ENCODE measurements at places on chromosomes 3 and 15.

- DNase-seq = no peak
These were observed 54.6 kb downstream of the SPRED1 start for GRCh38 chr15:38307251-38307650.

DNA sequence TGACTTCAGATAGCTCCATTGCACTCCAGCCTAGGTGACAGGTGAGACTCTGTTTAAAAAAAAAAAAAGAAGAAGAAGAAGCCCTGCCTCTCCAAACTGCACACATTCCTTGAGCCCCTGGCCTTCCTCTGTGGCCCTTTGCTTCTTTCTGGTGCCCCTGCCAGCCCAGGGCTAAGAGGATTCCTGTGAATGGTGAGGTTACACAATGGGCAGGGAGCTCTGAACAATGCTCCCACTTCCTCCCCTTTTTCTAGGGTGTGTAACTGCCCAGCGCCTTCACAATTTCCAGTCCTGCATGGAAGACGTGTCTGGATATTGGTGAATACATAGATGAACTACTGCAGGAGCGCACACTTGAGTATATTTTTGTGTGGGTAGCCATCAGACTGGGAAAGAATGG is 3.6 kb upstream of the AMOTL2 start:
- DNase-seq = no peak

GRCh38 chr3:152291649-152292066 is 22.9 kb downstream of the MBNL1 start:
- DNase-seq = no peak

- DNase-seq = no peak
These were observed 795.1 kb upstream of the ARPP21 start for GRCh38 chr3:34844323-34844620.

DNA sequence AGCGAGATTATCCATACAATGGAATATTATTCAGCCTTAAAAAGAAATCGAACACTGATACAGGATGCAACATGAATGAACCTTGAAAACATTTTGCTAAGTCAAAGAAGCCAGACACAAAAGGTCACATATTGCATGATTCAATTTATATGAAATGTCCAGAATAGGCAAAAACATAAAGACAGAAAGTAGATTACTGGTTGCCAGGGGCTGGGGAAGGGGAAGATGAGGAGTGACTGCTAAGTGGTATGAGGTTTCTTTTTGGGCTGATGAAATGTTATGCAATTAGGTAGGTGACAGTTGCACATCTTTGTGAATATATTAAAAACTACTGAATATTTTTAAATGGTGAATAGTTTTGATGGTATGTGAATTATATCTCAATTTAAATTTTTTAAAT is 38.3 kb downstream of the LRRFIP2 start:
- no peak for DNase-seq

- DNase-seq = no peak
These were observed 6.9 kb downstream of the NCEH1 start for GRCh38 chr3:172704001-172704400.

DNA sequence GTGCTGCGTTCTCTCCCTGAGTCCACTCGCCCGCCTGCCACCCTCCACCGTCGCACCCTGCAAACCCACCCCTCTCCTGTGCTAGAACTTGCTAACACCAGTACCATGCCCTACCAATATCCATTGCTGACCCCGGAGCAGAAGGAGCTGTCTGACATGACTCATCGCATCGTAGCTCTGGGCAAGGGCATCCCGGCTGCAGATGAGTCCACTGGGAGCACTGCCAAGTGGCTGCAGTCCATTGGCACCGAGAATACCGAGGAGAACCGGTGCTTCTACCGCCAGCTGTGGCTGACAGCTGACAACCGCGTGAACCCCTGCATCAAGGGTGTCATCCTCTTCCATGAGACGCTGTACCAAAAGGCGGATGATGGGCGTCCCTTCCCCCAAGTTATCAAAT is 4.9 kb upstream of the ALAS1 start:
- DNase-seq = no peak

- no peak for DNase-seq
These were observed 119.2 kb downstream of the LRIG1 start for GRCh38 chr3:66381626-66382025.

DNA sequence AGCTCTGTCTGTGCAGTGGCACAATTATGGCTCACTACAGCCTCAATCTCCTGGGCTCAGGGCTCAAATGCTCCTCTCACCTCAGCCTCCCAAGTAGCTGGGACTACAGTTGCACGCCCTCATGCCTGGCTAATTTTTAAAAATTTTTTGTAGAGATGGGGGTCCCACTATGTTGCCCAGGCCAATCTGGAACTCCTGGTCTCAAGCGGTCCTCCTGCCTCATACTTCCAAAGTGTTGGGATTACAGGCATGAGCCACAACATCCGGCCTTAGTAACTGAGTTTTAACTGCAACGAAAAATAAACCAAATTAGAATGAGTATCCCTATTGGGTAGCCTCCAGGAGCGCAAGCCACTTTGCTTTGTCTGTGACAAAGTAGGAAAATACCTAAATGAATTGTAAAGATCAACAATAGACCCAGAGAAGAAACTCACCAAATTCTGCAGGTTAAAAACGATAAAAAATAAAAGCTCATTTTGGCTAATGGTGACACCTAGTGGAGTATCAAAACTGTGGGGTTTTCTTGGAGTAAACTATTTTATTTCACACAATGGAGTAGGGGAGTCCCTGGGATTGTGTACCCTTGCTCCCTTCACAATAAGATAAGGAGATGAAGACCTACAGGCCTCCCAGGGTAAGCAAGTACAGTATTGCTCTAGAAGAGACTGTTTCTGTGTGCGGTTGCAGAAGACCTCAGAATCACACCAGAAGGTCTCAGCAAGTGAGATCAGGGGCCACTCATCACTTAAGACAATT is 21.0 kb upstream of the CA12 start:
- DNase-seq = peak; percentile 30

GRCh38 chr3:52435246-52436101 is 9.4 kb downstream of the SEMA3G start:
- DNase-seq = no peak

DNA sequence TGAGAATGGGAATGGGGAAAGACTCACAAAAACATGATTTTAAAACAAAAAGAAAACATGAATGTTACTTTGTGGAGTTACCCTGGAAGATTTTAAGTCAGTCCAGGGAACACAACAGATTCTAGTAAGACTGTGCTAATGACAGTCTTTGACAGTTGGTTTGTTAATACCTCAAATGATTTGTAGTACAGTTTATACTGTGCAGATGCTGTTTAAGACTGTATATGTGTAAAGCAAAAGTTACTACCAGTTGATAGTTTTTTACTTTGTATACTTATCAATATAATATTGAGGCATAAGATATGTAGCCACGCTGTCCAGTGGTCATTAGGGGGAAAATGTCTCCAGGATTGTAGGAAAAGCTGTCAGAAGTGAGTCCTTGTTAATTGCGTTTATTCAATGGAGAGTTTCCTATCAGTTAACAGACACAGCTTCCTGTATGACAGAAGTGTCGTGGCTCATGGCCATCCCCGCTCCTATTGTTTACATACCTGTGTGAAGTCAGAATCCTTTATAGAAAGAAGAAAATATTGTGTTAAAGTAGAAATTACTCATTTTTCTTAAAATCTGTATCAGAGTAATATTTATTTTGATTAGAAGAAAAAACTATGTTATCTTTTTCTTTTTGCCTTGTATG is 36.0 kb downstream of the NKIRAS1 start:
- DNase-seq = no peak

DNA sequence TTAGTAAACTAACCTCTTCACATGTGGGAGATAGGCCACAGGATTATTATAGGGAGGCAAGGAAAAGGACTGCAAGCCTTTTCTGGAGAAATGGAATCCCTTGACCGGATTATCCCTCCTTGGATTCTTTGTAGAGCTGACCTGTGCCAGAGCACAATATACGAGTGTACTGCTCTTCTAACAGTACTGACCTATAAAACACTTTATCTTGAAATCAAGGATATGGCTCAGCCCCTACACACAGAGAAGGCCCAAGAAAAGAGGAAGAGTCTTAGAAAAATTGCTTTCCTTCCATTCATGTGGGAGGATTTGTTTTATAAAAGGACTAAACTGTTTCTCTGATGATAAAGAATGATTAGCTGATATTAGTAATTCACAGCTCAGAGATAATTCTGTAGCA is 42.2 kb downstream of the DMXL2 start:
- DNase-seq = no peak

GRCh38 chr3:18937574-18937973 is 210.7 kb upstream of the KCNH8 start:
- peak; percentile 2 for DNase-seq

GRCh38 chr15:32694222-32694983 is 23.4 kb upstream of the GREM1 start:
- DNase-seq = no peak

GRCh38 chr3:46692566-46692990 is 901 bp downstream of the ALS2CL start:
- DNase-seq = no peak

DNA sequence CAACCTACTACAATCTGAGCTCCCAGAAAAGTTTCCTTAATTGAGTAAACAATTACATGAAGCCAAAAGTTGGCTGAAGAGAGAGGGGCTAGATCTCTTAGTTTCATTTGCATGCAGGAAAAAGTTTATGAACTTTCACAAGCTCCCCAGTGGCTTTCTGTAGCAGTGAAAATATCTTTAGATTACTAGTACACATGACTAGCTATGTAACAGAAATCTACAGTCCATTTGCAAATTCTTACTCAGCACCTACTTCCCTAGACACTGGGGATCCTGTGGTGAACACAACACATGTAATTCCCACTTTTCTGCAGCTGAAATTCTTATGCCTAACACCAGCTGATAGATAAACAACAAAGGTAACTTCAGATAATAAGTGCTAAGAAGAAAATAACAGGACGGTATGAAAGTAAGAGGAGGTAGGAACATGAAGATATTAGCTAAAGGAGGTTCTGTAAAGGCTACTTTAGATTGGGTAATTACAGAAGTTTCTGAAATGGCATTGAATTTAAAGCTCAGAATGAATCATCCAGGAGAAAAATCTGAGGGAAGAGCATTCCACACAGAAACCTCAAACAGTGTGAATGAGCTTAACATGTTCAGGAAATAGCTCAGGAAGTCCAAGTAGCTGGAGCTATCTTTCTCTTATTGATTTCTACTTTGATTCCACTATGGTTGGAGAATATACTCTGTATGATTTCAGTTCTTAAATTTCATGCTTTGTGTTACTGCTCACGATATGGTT is 204.8 kb downstream of the MAGI1 start:
- peak; percentile 45 for DNase-seq

DNA sequence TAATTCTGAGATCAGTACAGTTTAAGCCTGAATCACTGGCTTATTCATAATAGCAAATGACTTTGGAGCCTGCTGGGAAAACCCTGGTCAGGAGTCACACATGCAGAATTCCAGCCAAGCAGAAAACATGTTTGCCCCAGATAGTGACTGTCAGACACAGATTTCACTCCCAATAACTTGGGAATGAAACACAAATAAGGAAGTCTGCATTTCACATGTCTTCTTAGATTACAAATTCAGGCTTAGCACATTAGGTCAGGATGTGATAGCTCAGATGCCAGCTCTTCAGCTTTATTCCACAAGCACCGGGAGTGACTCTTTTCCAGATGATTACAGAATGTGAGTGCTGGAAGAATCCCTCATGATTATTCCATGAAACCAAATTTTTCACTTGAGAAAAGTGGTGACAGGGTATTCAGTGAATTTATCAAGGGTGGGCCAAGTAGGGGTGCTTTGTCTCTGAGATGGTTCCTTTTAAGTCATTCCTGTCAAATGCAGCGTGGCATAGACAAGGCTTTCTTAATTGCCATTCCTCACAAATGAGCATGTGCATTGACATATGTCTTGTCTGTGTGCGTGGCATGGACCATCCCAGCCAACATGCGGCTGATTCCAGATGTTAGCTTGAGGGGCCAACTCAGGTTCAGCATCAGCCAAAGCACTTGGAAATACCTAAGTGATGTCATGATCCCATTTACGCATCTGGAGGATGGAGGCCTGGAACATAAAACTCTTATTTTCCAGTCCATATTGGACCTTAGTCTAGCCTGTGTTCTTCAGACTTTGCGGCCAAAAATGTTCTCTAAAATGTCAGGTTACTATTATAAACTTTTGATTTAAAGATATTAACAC is 191.0 kb downstream of the EPHB1 start:
- DNase-seq = no peak

DNA sequence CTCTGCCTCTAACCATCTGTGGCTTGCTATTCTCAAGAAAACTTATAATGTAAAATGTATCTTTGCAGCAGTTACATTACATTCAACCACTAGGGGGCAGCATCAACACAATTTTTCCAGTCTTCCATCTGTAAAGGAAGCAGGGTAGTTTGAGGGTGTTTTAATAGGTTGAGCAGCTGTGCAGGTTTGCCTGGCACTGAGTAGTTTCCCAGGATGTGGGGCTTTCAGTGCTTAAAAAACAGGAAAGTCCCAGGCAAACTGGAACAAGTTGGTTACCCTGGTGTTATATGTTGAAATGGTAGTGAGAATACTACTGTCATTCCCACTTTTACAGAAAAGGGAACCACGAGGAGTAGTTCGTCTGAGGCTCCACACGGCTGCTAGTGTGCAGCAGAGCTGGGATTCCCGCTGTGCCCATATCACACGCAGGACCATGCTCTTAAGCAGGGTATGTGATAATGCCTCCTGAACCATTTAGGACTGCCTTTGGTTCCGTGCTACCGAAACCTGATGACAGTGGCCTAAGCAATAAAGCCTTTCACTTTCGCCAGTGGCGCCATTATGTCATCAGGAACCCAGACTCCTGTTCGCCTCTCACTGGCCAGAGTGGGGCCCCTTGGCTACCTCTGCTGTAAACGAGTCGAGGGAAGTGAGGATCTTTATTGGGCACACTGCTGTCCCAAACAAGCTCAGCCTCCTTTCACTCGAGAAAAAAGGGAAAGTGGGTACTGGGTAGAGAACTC is 64.7 kb upstream of the ZBTB38 start:
- DNase-seq = peak; percentile 89

DNA sequence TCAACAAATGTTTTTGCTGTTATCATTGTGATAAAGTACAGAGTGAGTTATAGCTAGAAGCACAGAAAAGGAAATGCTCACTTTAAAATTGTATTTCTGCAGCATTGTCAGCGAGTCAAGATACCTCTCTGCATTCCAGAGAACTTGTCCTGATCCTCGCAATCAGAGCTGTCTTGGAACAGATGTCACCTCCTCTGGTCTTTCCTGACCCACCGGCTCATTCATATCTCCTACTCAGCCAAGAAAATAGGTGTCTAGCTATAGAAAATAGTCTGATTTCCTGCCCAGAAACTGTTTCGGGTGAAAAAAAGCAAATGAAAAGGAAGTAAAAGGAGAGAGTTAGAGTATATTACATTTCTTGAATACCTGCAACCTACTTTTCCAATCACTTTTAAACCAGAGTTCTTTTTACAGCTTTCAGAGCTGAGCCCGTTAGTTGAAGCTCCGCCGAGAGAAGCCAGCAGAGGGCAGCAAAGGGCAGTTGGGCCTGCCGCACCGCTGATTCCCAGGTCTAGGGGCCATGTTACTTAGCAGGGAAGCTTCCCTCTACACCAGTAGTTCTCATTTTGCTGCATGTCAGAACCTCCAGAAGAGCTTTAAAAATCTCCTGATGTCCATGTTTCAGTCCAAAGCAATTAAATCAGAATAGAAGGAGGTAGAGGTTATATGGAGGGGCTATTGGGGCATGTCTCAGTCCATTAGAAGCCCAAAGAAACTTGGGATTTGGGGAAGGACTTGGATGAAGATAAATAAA is 185.7 kb upstream of the THRB start:
- peak; percentile 54 for DNase-seq

GRCh38 chr15:52284164-52284563 is 11.4 kb downstream of the MYO5C start:
- DNase-seq = no peak

GRCh38 chr3:83622526-83622925 is 1336.3 kb upstream of the CADM2 start:
- DNase-seq = no peak

- DNase-seq = no peak
These were observed 74.6 kb downstream of the KLF13 start for GRCh38 chr15:31401282-31401681.
